ENCODE measurements at places on chromosomes 16 and 17. TPM values are rescaled to one million over a fixed set of nuclear protein-coding genes. Genes with fewer than 3 reads are reported as not detected.

GRCh38 chr16:75491876-75492275 lies 3.4 kb downstream of the CHST6 start:
- no peak for DNase-seq
- no peak overlapping the region for H3K27ac ChIP-seq
- H3K27me3 ChIP-seq, result peaks cover 22% of the 10 kb centered on the region
- no peak overlapping the region for H3K4me3 ChIP-seq

DNA sequence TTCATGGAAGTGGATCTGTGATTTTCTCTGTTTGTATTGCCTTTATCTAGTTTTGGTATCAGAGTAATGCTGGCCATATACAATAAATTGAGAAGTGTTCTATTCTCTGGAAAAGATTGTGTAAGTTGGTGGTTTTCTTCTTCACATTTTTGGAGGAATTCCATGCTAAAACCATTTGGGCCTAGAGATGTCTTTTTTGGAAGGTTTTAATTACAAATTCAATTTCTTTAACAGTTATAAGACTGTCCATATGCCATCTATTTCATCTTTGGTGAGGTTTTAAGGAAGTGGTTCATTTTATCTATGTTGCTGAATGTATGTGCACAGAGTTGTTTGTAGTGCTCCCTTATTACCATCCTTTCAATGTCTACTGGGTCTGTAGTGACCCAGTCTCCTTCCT lies 46.0 kb downstream of the CACNG1 start:
- H3K4me1 ChIP-seq, result no peaks in the 10 kb centered on the region
- no peaks in the 10 kb centered on the region for H3K27me3 ChIP-seq
- no peak for DNase-seq
- H3K27ac ChIP-seq, result no peak overlapping the region
- peaks cover 47% of the 10 kb centered on the region for H3K36me3 ChIP-seq

DNA sequence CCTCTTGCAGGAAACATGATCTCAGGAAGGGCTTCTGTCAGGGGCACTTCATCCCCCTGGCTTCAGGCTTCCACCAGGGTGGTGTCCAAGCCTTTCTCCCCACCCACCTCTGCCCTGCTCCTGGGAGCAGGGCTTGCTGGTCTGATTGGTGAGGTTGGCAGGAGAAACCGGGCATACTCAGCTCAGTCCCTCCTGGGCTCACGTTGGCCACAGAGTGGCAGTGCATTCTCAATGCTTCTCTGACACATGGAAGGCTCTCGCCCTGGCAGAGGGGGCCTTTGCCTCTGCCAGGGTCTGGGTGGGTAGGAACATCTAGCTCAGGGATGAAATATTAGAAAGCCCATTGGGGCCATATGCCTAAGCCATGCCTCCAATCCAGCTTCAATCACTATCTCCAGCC lies 142.8 kb downstream of the AXIN2 start:
- no peaks in the 10 kb centered on the region for H3K4me1 ChIP-seq
- H3K27ac ChIP-seq, result no peak overlapping the region
- no peaks in the 10 kb centered on the region for H3K36me3 ChIP-seq
- no peak for DNase-seq
- no peak overlapping the region for H3K4me3 ChIP-seq

- H3K27me3 ChIP-seq, result no peaks in the 10 kb centered on the region
- H3K4me3 ChIP-seq, result no peak overlapping the region
- no peak for DNase-seq
- no peaks in the 10 kb centered on the region for H3K36me3 ChIP-seq
- H3K27ac ChIP-seq, result no peak overlapping the region
Measured at GRCh38 chr17:35917519-35918213, 12.9 kb downstream of the RDM1 start.

DNA sequence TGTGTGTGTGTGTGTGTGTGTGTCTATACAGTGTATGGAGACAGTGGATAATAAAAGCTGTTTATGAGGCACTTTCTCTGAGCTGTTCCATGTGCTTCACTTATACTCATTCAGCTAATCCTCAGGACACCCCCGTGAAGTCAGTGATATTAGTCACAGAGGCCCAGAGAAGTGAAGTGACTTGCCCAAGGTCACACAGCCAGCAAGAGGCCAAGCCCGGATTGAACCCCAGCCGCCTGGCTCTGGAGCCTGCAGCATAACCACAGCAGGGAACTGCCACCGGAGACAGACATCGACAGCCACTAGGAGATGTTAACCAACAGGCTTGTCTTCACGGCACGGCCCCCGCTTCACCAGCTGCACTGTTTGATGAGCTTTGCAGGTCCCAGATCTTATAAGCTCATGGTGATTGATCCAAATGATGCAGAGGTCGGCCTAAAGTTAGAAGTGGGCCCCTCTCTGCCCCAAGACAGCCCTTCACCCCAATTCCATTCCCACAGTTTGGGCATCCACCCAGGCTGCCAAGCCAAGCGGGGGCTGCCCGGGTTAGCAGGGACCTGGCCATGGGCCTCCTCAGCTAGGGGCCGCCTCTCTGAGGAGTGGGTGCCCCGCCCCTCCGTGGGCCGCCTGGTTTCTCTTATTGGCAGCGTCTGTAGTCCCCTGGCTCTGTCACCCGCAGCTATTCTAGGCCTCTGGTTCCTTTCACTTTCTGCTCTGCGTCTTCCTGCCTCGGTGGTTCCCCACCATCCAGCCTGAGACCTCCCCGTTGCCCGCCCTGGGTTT lies 30.9 kb downstream of the SOCS1 start:
- no peak overlapping the region for H3K4me3 ChIP-seq
- H3K4me1 ChIP-seq, result peaks cover 39% of the 10 kb centered on the region
- peak; percentile 41 for DNase-seq

DNA sequence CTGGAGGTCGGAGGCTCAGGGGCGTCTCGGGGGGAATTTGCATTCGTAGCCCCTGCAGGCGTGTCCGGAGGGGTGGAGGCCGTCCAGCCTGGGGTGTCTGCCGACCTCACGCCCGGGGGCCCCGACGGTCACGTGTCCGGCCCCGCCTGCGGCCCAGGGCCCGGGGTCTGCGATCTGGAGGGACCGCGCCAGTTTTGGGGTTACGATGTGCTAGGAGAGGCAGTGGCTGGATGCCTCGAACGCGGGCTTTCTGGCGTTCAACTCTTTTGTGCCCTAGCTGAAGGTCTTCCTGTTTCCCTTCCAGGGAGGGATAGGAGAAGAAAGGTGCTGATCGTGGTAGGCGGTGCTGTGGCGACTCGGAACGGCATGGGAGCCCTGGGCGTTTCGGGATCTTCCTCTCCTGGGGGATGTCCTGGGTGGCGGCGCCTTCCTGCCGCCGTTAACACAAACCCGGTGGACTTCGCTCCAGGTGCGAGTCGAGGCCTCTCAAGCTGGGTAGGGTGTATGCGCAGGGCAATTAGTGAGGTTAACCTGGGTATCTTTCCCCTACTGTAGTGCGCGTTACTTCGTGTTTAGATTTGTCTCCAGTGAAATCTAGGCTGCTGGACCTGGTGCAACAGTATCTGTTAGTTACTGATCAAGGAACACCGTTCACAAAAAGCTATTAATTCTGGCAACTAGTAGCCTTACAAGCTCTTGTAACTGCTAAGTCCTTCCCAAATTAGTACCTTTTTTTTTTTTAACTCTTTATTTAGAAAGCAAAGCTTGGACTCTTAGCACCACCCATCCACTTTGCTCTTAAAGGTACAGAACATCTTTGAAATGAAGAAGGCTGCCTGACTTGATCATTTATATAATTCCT lies 1.3 kb downstream of the AKAP1 start:
- no peaks in the 10 kb centered on the region for H3K27me3 ChIP-seq
- no peaks in the 10 kb centered on the region for H3K36me3 ChIP-seq
- H3K4me3 ChIP-seq, result peak overlapping the region; percentile 94
- H3K4me1 ChIP-seq, result peaks cover 31% of the 10 kb centered on the region
- no peak for DNase-seq

- no peak overlapping the region for H3K27ac ChIP-seq
- H3K36me3 ChIP-seq, result peaks cover 49% of the 10 kb centered on the region
- H3K27me3 ChIP-seq, result no peaks in the 10 kb centered on the region
- H3K4me1 ChIP-seq, result no peaks in the 10 kb centered on the region
- no peak for DNase-seq
Measured at GRCh38 chr16:4703906-4704305, 10.5 kb downstream of the NUDT16L1 start.

DNA sequence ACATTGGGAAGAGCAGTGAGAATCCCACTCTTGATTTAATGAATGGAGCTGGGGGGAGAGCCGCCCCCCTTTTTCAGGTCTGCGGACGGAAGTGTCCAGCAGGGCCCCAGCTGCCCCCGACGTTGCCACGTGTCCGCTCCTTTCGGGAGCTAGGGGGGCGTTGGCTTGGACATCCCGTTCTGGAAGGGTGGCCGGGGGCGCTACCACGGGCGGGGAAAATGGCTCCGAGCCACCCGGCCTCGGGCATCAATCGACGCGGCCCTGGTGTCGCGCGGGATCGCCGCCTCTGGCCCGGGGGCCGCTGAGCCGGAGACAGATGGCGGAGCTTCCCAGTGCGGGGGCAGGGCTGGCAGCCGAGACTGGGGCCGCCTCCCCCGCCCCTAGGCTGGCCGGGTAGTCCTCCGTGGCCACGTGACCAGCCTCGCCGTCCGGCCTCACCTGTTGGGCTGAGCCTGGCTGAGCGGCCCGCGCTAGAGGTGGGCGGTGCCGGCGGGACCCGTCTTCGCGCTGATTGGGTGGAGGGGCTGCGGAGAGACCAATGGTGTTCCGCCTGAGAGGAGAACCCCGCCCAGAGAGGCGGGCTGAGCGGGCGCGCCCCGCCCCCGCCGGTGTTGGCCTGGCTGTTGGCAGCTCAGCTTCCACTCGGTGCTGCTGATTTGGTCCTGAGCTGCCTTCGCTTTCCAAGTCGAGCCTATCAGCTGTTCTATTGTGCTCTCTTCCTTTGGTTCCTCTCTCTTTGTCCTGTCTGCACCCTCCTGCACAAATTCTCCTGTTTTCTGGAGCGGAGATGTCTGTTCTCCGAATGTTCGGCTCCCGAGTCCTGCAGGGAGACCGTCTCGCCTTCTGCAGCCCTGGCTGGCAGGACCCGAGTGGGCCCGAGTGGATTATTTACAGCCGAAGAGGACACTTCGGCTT lies 8.3 kb downstream of the HS3ST3B1 start:
- peak overlapping the region; percentile 79 for H3K27ac ChIP-seq
- no peaks in the 10 kb centered on the region for H3K36me3 ChIP-seq
- DNase-seq, result peak; percentile 24
- no peaks in the 10 kb centered on the region for H3K27me3 ChIP-seq
- H3K4me1 ChIP-seq, result peaks cover 8% of the 10 kb centered on the region

GRCh38 chr17:56681561-56682266 lies 88.2 kb downstream of the NOG start:
- H3K27me3 ChIP-seq, result peaks cover 84% of the 10 kb centered on the region
- DNase-seq, result no peak
- H3K36me3 ChIP-seq, result no peaks in the 10 kb centered on the region

GRCh38 chr17:74325743-74326379 lies at the start of gene KIF19:
Gene KIF19 (plus strand): TSS chr17:74326226. CDS start chr17:74326350, 124 bp downstream.
- peaks cover 14% of the 10 kb centered on the region for H3K4me1 ChIP-seq
- H3K4me3 ChIP-seq, result peak within 1 kb of the TSS; percentile 64

- peaks cover 53% of the 10 kb centered on the region for H3K4me1 ChIP-seq
- DNase-seq, result no peak
- H3K27ac ChIP-seq, result peak overlapping the region; percentile 91
- H3K27me3 ChIP-seq, result no peaks in the 10 kb centered on the region
Measured at GRCh38 chr17:2406271-2406902, 5.5 kb upstream of the MNT start.

- no peak overlapping the region for H3K4me3 ChIP-seq
- H3K27ac ChIP-seq, result no peak overlapping the region
- no peaks in the 10 kb centered on the region for H3K36me3 ChIP-seq
- H3K4me1 ChIP-seq, result no peaks in the 10 kb centered on the region
- DNase-seq, result no peak
Measured at GRCh38 chr17:10604521-10604920, 52.6 kb downstream of the MYH3 start.

GRCh38 chr17:53749178-53749577 lies 73.5 kb upstream of the KIF2B start:
- DNase-seq, result no peak
- no peaks in the 10 kb centered on the region for H3K36me3 ChIP-seq
- no peak overlapping the region for H3K4me3 ChIP-seq
- H3K27ac ChIP-seq, result no peak overlapping the region
- H3K27me3 ChIP-seq, result no peaks in the 10 kb centered on the region
- peaks cover 13% of the 10 kb centered on the region for H3K4me1 ChIP-seq

- no peak overlapping the region for H3K4me3 ChIP-seq
- no peaks in the 10 kb centered on the region for H3K27me3 ChIP-seq
- no peak overlapping the region for H3K27ac ChIP-seq
- no peak for DNase-seq
Measured at GRCh38 chr17:82943339-82943738, 103.5 kb upstream of the ZNF750 start.

GRCh38 chr16:51615141-51615540 lies 464.1 kb upstream of the SALL1 start:
- no peak overlapping the region for H3K4me3 ChIP-seq
- H3K36me3 ChIP-seq, result no peaks in the 10 kb centered on the region
- no peak overlapping the region for H3K27ac ChIP-seq
- H3K4me1 ChIP-seq, result no peaks in the 10 kb centered on the region

Gene OMG
- total RNA-seq, result 0.76 TPM

Gene ZC3H18
- total RNA-seq, result 17.9 TPM

Gene NF1
- total RNA-seq, result 24.4 TPM

Gene SLC12A3
- not detected for total RNA-seq

Gene SNRNP25
- 21.9 TPM for total RNA-seq

Gene MYOCD
- total RNA-seq, result 2.3 TPM

Gene KRTAP2-2
- not detected for total RNA-seq

Gene SLFN12L
- total RNA-seq, result 0.50 TPM

Data from esophagus squamous epithelium (tissue), 5 donors.